ENCODE measurements at places on chromosomes 3 and 15. TPM values are rescaled to one million over a fixed set of nuclear protein-coding genes. Genes with fewer than 3 reads are reported as not detected.

The A4GNT gene
- not detected for total RNA-seq

The GADL1 gene
- not detected for total RNA-seq

The SCN11A gene
- total RNA-seq = 0.14 TPM

The MEX3B gene
- 1.9 TPM for total RNA-seq

The BAHD1 gene
- total RNA-seq = 29.8 TPM

The CYP8B1 gene
- total RNA-seq = not detected

DNA sequence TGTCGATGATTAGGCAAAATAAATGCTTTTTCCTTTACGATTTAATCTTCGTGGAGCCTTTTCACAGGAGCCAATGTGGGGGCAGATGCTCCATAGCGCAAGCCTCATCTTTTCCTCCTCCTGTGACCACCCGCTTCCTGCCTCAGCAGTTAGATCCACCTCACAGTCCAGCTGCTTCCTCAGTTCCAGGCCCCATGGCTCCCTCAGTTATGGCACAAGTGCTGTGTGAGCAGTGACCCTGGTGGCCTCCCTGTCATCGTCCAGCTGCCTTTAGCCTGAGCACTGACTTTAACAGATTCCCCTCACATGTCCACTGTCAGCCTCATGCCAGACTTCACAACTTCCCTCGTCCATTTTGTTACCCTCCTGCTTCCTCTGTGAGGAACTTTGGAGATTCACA, 424.6 kb upstream of the GBE1 start:
- no peak for DNase-seq

- no peak for DNase-seq
Observed at GRCh38 chr3:187011915-187012314, 81.6 kb downstream of the ST6GAL1 start.

- no peak for DNase-seq
Observed at GRCh38 chr3:70393881-70394612, 81.6 kb upstream of the MDFIC2 start.

- DNase-seq = no peak
Observed at GRCh38 chr3:127815001-127815400, 7.3 kb downstream of the MGLL start.

GRCh38 chr15:44308415-44308814, 19.9 kb downstream of the GOLM2 start:
- no peak for DNase-seq

DNA sequence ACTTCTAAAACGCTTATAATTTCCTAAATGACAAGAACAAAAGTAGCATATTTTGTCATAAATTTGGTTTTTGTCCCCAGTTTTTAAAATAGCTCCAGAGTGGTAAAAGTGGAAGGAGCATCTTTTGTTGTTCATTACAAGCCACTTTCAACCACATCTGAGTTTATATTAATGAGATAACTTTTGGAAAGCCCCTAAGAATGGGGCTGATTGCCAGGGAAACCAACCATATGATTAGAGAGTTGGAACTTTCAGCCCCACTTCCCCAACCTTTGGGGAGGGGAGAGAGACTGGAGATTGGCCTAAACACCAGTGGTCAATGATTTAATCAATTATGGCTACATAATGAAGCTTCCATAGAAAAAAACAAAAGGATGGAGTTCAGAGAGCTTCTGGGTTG, 57.4 kb downstream of the CPA3 start:
- no peak for DNase-seq

DNA sequence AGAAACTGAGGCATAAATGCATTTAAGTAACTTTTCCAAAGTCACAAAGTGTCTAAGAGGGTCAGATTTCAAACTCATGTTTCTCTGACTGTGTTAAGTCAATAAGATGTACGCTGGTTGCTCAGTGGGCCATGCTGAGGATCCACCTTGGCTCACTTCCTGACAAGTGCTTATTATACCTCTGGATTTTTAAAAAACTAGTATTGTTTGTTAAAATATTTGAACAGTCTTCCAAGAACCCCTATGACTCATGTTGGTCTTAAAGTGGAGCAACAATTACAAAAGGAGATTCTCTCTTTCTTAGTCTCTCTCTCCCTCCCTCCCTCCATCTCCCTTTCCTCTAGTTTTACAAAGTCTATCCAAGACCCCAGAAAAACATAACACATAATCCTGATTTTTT, 1050.2 kb downstream of the AGBL1 start:
- no peak for DNase-seq

GRCh38 chr15:64284042-64284441, 71.9 kb downstream of the CSNK1G1 start:
- DNase-seq = no peak

GRCh38 chr3:187208159-187208558, 10.9 kb downstream of the RTP1 start:
- DNase-seq = no peak
